ENCODE measurements at places on chromosomes 4 and X. TPM values are rescaled to one million over a fixed set of nuclear protein-coding genes. Genes with fewer than 3 reads are reported as not detected.

Gene FRAS1
- 11.0 TPM for total RNA-seq

DNA sequence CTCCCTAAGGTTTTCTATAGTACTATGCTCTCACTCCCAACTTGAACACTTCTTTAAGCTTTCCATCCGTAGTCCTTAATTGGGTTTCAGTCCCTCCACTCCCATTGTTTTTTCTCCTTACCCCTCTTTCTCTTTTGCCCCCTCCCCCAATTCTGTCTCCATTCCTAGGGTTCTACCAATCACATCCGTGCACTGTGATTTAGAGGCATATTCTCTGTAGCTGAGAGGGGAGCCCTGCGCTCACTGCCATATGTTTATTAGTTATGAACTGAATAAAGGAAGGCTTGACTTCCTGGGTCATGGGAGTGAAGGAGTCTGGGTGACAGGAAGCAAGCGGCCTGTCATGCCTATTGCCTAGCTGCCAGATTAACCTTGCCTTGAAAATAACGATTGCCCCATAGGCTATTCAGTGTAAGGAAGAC is 471 bp downstream of the MCTS1 start:
- no peak for DNase-seq

- no peak for DNase-seq
These were observed 107.7 kb upstream of the ADRA2C start for GRCh38 chr4:3658530-3658913.

Gene GYPA
- total RNA-seq = not detected

Gene ERVMER34-1
- 1.2 TPM for total RNA-seq

GRCh38 chr4:54714631-54715030 is 56.9 kb downstream of the KIT start:
- no peak for DNase-seq

- DNase-seq = no peak
These were observed 74.5 kb upstream of the NOCT start for GRCh38 chr4:138941037-138941436.

Measured in prostate gland (tissue), 2 donors.